ENCODE measurements at places on chromosomes 2 and 18.

GRCh38 chr18:59382383-59382782 is 23.3 kb upstream of the LMAN1 start:
- DNase-seq = no peak

DNA sequence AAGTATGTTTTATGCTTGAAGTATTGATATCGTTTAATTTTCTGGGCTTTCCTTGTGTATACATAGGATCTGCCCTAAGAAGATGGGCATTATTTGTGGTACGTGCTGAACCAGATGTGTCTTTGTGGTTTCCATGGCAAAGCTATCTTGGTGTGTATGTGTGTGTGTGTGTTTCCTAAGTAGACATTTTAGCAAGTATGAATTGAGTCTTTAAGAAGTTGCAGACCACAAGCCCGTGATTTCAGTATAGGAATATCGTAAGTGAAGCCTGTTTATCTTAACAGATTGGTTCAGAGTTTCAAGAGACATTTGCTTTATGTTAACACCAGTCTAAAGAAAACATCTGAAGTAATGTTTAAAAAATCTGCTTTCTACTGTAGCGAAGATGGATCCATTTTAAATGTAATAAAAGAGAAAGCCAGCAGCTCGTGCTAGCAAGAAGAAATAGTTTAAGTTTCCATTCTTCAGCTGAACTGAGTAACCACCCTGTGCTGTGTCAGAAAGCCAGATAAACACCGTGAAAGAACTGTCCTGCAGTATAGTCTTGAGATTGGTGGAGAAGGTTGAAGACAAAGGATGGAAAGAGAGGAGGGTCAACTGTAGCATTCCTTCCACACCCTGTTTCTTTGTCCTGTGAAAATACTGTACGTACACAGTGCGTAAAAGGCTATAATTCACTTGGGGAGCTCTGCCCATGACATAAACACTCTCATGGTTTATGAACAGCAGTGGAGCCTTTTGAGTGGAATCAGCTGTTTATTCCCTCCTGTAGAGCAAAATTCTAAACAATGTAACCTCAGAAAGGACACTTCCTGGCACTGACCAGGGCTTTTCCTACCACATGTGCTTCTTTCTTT is 91.9 kb upstream of the FOSL2 start:
- no peak for DNase-seq

- peak; percentile 48 for DNase-seq
Observed at GRCh38 chr2:35973132-35973736, 382.3 kb upstream of the CRIM1 start.

- DNase-seq = no peak
Observed at GRCh38 chr2:218395090-218395444, 4.6 kb upstream of the CTDSP1 start.

DNA sequence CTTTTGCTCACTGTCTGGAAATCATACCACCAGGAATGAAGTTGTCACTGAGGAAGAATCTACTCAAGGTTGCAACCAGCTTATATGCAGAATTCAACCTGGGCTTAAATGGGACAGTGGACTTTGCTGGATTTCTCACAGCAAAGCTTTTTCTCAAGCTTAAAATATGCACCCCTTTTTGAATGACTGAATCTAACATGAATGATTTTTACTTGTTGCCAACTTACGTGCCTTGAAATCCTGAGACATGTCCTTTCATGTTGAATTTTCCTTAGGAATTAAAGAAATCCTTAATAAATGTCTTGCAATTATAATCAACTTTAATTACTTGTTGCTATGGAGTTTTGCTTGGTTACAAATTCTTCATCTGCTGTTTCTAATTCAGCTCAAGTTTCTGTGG is 57.4 kb downstream of the SPP2 start:
- no peak for DNase-seq

GRCh38 chr18:32473325-32473724 is 2.6 kb upstream of the GAREM1 start:
- no peak for DNase-seq

GRCh38 chr2:148955798-148956197 is 80.8 kb downstream of the KIF5C start:
- DNase-seq = no peak

- DNase-seq = no peak
Observed at GRCh38 chr2:134468776-134469175, 214.9 kb downstream of the MGAT5 start.

GRCh38 chr2:3598197-3598910 is 3.4 kb downstream of the COLEC11 start:
- peak; percentile 12 for DNase-seq

DNA sequence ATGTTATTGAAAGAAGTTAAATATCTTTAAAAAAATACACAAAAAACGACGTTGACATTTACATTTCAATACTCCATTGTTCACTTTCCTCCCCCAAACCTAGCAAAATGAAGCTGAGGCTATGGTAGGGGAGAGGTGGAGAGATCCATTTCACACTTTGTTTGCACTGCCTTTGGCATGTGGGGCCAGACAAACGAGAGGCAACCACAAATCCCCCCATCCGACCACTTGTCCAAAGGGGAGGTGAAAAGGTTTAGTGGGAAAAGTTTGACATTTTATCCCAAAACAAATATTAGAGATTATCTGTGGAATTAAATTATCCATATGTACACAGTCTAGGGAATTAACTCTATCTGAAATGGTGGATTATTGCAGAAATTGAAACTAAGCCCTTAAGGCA is 261.7 kb upstream of the FIGN start:
- no peak for DNase-seq

DNA sequence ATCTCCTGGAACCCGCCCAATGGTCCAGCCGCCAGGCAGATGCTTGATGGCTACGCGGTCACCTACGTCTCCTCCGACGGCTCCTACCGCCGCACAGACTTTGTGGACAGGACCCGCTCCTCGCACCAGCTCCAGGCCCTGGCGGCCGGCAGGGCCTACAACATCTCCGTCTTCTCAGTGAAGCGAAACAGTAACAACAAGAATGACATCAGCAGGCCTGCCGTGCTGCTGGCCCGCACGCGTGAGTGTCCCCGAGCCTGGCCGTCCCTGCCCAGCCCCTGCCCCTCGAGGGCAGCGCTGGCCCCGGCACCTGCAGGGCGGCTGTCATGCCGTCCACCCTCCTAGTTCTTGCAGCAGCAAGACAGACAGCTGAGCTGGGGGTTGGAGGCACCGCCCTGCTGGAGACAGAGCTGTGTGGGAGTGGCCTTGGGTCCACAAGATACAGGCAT is 36.7 kb downstream of the MTERF4 start:
- no peak for DNase-seq

DNA sequence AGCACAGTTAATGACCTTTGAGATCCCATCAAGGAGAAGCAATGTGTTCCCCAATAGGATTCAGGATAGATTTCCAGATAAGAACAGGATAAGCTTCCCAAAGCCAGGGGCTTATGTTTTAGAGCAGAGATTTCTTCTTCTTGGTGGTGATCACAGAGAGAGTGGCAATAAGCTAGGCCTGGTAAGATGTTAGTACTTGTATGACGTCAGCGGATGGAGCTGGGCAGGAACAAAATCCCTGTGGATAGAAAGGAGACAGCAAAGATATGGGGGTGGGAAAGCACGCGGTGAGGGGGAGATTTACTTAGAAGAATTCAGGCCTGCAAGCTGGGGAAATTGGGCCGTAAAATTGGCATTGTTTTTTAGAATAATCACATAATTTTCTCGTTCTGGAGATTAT is 323.0 kb downstream of the MTX2 start:
- no peak for DNase-seq

DNA sequence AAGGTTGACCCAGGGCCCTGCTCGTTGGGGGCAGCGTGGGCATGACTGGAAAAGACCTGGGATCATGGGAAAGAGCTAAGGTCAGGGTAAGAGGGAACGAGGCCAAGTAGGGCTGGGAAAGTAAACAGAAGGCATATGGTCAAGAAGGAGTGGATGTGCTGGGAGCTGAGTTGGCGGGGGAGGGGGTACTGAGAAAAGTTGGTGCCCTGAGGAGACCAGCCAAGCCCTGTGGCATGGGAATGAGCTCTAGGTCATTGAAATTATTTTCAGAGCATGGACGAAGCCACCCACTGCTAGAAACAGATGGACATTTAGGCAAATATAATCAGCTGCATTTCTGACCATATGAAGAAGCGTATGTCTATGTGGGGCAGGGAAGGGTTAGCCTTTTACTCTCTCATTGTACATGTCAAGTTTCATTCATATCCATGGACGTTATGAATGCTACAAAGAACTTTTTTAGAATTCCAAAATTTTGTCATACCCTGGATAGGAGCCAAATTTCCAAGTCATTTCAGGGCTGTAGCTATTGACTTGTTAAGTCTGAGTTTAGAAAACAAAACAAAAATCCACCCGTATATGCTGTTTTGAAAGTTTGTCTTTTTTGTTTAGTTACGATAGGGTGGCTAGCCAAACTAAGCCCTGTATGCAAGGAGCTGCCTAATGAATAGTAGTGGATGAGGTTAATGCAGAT is 19.1 kb downstream of the MAPRE2 start:
- no peak for DNase-seq

DNA sequence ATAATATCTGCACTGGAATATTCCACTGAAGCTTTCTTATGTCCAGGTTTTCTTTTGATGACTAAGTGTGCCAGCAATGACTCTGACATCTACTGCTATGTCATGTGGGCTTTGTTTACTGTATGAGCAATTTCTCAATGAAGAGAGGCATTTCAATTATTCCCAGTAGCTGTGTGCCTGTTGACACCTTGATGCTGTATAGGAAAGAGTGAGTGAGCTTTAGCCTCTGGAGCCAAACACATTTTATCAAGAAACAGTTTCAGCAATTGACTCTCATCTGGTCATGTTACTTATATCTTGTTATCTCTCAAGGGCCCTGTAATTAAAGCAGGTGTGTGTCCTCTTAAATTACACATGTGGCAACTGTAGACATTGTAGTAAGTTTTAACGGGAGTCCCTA is 493.2 kb upstream of the FANCL start:
- no peak for DNase-seq

DNA sequence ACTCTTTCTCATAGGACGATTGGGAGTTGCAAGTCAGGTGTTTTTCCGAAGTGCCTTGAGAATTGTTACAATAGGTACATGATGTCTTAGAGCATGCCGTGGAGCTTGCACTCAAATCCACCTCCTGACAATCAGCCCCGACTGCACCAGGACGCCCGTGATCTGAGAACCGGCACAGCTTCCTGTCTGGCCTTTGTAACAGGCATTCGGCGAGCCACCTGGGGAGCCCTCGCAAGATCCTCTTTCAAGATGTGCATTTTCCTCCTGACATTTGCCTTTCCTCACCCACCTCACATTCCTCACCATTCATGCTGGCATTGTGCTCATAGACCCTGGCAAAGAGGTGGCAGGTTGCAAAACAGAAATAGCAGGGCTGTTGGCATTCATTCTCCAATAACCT is 427.3 kb downstream of the GALR1 start:
- DNase-seq = no peak

- no peak for DNase-seq
Observed at GRCh38 chr2:217063238-217063755, 203.4 kb upstream of the TNP1 start.

DNA sequence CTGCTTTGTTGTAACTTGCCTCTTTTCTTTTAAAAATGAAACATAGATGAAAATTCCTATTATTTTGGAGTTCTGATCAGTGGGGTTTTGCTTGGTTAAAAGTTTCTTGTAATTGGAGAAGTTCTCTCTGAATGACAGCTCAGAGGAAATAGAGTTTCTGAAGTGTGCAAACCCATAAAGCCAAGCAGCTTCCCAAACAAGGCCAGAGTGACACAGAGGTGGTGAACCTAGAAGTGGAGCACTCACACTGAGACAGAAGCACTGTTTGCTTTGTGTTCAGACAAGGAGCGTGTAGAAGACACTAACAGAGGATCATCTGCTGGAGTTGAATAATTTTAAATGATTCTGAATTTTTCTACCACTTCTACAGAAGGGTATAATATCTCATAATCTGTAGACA is 49.2 kb downstream of the FBXO48 start:
- DNase-seq = peak; percentile 43

- DNase-seq = no peak
Observed at GRCh38 chr2:179822540-179822939, 38.9 kb downstream of the ZNF385B start.
